ENCODE measurements at places on chromosomes 5 and 9.
A peak's percentile ranks its signal among the peaks of the same experiment; 100 is the strongest.

GRCh38 chr5:180301253-180301652 is 9.4 kb upstream of the MAPK9 start:
- no peak for DNase-seq

GRCh38 chr5:127925916-127926315 is 157.7 kb upstream of the SLC12A2 start:
- no peak for DNase-seq

- DNase-seq: no peak
These were observed 297.2 kb downstream of the DRD1 start for GRCh38 chr5:175146733-175147132.

GRCh38 chr5:127083711-127084110 is 10.4 kb upstream of the C5orf63 start:
- no peak for DNase-seq

DNA sequence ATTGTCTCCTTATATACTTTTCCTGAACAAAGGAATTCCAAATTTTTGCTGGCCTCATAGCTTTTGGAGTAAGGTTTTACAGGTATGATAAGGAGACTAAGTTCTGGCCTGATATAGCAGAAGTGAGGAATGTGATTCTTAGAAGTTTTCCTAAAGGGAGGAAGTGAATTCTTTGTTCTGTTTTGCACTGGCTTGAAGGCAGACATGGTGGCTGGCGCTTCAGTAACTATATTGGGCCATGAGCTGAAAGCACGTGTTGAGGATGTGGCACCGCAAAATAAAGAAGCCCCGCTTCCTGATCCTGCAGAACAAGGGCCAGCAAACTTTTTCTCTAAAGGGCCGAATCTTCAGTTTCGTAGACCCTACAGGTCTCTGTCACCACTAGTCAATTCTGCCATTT is 224.2 kb downstream of the SNX18 start:
- DNase-seq: no peak

DNA sequence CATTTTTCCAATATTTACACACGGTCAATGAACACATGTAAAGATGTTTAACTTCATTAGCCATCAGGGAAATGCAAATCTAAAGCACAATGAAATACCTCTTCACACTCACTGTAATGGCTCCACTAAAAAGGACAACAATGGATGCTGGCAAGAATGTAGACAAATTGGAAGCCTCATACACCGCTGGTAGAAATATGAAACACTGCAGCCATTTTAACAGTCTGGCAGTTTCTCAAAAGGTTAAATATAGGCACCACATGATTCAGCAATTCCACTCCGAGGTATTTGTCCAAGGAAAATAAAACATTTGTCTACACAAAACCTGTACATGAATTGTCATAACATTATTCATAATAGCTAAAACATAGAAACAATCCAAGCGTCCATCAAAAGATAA is 20.0 kb downstream of the RNF145 start:
- no peak for DNase-seq

GRCh38 chr5:1536322-1536845 is 12.6 kb upstream of the LPCAT1 start:
- DNase-seq: peak; percentile 49

GRCh38 chr5:82234885-82235284 is 43.3 kb downstream of the RPS23 start:
- DNase-seq: no peak

GRCh38 chr9:78278177-78278777 is 18.6 kb upstream of the PSAT1 start:
- no peak for DNase-seq

DNA sequence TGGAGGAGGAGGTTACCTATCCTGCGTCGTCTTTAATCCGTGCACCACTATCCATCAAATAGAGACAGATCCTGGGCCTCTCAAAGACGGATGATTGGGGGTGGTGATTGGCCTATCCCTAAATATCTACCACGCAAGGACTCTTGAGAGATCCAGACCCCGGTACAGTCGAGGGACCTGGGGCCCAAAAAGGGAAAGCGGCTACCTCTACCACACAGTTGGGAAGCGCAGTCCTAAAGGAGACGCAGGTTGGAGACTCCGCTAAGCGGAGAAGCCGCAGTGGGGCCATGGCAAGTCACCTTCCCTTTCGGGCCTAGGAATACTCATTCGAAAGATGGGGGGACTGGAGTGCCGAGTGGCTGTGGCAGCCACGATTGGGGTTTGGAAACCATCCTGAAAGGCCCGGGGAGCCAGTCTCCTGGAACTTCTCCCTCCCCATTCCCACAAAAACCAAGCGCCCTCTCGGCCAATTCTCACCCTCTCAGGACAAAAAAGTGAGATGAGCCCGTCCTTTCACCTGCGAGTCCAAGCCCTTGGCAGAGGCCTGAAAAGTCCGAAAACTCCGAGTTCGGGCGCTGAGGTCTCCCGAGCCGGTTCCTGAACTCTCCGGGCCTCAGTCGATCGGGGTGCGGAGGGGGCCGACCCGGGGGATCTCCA is 499 bp upstream of the FOXE1 start:
- no peak for DNase-seq

DNA sequence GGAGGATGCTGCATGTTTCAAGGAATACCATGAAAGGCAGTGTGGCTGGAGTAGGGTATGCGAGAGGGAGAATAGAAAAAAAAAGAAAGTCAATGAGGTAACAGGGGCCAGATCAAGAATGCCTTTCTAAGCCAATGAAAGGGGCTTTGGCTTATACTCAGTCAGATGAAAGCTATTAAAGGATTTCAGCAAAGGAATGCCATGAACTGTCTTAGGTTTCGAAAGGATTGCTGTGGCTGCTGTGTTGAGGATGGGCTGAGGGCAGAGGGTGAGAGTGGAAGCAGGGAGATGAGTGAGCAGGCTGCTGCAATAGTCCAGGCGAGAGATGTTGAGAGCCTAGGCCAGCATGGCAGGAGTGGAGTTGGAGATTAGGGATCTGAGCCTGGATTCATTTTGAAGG is 135.4 kb upstream of the CKMT2 start:
- no peak for DNase-seq

All from activated T-cell treated with anti-CD3 and anti-CD28 coated beads for 4 hours (primary cell).